NCI-H510A (cell line): ENCODE measurements at places on chromosomes 6 and 20.

DNA sequence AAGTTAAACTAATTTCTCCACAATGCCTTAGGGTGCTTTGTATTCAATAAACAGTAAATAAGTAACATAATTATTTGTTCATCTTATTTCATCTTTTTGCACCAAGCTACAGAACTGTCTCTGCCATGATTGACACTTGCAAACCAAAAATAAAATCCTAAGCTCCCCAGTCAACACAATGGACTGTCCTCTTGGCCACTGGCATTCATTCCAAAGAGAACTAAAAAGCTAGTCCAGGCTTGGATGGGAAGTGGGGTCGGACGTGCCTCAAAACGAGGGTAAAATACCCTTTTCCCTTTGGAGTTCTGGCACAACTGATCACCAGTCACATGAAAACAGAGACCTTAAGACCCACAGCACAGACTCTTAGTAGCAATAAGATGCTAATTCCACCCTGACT is 66.4 kb upstream of the THBS2 start:
- no peak for DNase-seq

DNA sequence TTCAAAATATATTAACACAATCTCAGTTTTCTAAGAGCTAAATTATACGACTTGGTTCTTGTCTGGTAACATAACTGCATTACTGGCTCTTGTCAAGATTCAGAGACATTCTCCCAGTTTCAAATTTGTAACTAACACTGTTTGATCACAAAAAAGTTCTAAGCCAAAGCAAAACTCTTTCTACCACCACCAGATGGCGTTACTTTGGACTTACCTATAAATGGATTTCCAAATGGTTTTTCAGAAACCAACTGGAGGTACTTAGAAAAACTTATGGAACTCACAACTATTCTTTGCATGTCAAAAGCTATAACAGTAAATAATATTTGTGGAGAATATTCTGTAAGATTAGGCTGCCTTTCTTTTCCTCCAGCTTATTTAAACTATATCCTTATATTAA is 34.2 kb upstream of the GFRAL start:
- no peak for DNase-seq

DNA sequence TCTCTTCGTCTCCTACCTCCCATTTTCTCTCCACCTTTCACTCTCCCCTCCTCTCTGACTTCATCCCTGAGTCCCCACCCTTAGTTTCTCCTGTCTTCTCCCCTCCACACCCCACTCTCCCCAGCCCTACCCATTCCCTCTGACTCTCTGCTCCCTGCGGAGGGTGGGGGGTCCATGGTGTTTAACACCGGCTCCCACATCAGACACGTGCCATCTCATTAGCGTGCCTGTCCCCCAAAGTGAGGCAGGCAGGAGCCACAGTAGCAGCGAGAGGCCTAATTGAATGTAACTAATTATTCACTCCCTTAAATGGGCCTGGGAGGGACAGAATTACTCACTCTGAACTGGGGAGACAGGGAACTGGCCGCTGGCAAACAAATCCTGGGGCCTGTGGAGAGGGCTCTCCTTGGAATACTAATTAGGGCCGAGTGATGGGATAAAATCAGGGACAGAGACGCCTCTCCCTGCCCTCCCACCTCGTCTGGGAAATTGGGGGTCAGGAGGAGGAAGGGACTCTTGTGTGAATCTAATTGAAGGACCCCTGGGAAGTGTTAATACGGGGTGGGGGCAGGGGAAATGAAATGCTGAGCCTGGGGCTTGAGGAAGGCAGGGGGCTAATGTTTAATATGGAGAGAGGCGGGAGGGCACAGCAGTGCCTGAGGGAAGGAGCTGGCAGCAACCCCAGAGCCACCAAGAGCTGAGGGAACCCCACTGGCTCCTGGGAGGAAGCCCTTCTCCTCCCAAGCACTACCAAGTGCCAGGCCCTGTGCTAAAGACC is 17.9 kb downstream of the CD40 start:
- DNase-seq, result no peak

- no peak for DNase-seq
Observed at GRCh38 chr6:13924146-13924948, 405 bp upstream of the RNF182 start.

DNA sequence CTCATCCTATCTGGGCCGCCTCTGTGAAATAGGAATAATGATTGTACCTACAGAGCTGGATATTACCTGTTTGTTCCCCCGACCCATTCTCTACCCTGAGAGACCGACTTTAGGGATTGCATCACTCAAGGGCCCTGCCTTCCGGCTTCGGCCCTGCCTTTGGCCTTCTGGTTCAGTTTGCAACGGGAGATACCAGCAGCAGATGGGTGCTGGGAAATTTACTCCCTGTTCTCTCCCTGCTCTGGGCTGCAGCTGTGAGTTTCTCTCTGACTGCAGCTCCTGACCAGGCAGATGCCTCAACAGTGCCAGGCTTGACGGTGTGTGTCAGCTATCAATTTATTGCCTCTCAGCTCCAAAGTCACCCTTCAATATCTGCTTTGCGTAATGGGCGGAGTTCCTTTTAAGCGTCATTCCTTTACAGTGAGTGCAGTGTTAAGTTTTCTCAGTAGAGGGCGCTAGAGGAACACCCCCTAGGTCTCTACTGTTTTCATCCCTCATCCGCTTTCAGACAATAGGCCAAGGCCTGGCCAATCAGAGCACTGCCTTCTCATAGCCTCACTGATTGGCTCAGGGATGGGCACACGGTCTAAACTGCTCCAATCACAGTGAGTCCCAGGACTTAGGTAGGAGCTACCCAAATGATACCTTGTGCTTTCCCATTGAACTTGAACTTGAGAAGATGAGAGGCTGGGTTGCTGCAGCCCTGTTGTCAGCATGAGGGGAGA is 30.0 kb downstream of the KCNG1 start:
- DNase-seq, result no peak

GRCh38 chr6:93021235-93021915 is 398.0 kb downstream of the EPHA7 start:
- no peak for DNase-seq

DNA sequence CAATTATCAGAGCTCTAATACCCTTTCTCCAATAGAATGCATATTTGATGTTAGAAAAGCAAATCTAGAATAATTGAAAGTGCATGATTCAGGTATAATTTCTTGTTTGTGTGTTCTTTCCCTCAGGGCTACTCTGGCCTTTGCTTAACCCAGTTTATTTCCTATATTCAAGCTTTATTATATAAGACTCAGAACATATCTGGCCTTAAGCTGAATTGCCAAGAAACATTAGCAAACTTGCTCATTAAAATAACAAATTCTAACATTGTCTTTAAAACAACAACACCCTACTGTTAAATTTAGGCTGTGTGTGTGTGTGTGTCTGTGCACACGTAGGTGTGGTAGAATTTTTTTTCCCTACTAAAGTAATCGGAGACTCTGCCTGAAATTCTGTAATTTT is 426.5 kb downstream of the UTRN start:
- DNase-seq, result no peak

DNA sequence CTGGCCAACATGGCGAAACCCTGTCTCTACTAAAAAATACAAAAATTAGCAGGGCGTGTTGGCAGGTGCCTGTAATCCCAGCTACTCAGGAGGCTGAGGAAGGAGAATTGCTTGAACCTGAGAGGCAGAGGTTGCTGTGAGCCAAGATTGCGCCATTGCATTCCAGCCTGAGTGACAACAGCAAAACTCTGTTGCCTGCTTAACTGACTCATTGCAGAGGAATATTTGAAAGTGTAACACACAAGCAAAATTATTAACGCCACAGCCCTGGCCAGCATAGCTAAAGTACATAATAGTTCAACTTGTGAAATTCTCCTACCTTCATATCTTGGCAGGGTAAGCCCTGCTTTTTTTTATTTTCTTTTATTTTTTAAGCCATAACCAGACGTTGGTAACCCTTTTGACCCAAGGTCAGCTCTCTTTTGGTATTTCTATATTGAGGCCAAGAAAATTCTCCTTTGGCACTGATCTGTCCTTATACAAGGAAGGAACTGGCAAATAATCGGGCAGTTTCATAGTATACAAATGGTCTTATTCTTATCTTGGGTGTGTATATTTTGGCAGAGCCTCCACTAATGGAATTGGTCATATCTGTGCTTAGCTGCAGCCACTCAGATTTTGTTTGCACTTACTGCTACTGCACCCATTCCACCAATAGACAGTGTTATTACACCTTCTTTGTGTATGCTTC is 4.0 kb upstream of the ADGRF5 start:
- DNase-seq, result no peak

- no peak for DNase-seq
Observed at GRCh38 chr20:37564388-37565133, 36.9 kb upstream of the BLCAP start.

DNA sequence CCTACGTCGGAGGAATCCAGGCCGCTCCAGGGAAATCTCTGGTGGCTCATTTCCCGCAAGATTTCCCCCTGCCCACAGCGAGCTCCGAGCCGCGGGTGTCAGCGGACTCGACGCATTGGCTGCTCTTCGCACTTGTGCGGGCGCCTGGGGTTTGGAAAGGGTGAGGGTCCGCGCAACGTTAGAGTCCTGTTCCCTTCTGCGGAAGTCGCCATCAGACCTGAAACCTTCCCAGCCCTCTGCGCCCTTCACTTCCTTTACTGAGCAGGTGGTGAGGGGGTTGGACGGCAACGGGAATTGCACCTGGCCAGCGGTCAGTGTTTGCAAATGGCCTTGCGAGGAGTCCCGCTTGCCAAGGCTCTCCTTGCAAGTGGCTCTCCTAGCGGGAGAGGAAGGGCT is 8.4 kb downstream of the PAX1 start:
- no peak for DNase-seq

DNA sequence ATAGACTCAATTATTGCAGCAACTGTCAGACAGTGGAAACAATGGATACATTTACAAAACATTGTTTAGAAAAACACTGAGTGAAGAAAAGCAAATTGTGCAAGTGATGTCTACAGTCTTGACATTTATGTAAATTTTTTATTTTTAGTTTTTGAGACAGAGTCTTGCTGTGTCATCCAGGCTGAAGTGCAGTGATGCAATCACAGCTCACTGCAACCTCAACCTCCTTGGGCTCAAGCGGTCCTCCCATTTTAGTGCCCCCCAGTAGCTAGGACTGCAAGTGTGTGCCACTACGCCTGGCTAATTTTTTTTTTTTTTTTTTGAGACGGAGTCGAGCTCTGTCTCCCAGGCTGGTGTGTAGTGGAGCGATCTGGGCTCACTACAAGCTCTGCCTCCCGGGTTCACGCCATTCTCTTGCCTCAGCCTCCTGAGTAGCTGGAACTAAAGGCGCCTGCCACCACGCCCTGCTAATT is 9.7 kb downstream of the CNBD2 start:
- DNase-seq, result no peak

DNA sequence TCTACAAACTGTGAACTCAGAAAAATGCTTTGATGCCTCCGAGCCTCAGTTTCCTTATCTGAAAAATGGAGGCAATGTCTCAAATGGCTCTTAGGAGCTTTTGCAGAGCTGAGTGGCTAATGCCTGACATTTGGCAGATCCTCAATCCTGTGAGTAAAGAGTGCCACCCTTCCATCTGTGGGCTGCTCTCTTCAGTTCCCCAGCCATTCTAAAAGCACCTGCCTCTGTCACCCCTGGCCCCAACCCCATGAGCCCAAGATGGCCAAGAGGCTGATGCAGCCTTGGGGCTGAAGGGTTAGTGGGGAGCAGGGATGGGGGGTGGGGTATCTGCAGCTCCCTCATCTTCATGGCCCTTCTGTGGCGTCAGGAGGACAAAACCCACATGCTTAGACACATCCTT is 14.5 kb upstream of the GUCA1A start:
- no peak for DNase-seq

- peak; percentile 28 for DNase-seq
Observed at GRCh38 chr6:89970609-89971337, 76.5 kb downstream of the GJA10 start.

DNA sequence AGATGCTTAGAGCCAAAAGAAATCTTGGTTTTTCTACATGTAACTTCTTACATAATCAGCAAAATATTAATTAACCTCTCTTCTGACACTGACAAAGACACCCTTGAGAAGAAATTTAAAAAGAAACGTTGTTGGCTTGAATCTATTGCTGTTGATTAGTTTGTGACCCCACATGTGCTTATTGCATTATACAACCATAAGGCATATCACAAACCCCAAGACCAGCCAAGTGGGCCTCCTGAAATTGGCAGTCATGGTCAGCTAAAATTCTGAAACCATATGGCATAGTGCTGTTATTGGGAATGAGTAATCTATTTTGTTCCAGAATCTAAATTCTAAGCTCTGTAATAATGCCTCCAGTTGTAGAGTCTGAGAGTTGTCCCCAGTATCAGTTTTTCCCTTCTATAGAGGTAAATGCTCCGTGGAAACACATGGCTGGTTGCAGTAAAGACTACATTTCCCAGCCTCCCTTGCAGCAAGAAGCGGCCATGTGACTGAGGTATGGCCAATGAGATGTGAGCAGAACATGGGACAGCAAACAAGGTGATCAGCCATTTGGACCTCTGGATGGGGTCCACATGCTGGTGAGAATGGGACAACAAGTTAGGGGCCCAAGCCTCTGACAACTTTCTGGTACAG is 42.3 kb upstream of the PTPN1 start:
- DNase-seq, result no peak

GRCh38 chr6:49001856-49002541 is 461.1 kb downstream of the MMUT start:
- no peak for DNase-seq

GRCh38 chr6:132236744-132237143 is 164.5 kb downstream of the MOXD1 start:
- no peak for DNase-seq

DNA sequence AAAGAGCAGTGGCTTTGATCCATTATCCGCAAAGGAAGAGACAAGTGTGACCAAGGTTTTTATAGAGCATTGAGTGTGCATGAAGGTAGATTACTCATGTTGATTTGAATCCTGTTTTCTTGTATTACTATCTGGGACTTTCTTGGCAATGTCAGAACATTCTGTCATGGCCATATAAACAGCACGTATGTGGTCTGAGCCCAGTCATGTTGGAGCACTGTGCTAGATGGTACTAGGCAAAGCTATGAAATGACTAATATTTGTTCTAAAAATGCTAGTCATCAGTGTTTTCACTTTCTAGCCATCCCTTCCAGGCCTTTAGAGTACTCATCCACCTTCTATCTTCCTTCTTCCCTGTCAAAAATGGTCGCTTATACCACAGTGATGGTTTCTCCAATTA is 278.6 kb upstream of the FLRT3 start:
- no peak for DNase-seq

- no peak for DNase-seq
Observed at GRCh38 chr20:52993076-52993475, 20.9 kb downstream of the TSHZ2 start.

GRCh38 chr20:32681175-32682084 is 7.7 kb upstream of the C20orf203 start:
- peak; percentile 68 for DNase-seq

GRCh38 chr20:58447511-58448391 is 58.7 kb downstream of the VAPB start:
- no peak for DNase-seq

DNA sequence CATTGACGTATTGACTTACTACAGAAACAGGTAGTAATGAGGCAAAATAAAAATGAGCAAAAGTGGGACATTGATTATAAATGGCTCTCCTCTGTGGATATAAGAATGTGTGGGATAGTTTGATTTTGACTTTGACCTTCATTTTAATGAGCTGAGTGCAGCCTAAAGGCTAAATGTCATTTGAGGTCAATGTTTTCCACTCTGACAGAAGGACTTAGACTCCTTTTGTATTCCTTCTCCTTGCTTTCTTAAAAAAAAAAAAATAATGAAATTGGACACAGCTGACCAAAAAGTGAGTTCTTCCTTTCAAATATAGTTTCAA is 68.6 kb downstream of the MTFR2 start:
- DNase-seq, result no peak

GRCh38 chr20:20894753-20895152 is 182.3 kb upstream of the RALGAPA2 start:
- DNase-seq, result no peak

GRCh38 chr6:36360241-36361054 is 23.8 kb upstream of the BNIP5 start:
- peak; percentile 87 for DNase-seq

GRCh38 chr6:138509371-138509770 is 10.1 kb upstream of the NHSL1 start:
- no peak for DNase-seq
